ENCODE measurements at places on chromosomes 4 and X. TPM values are rescaled to one million over a fixed set of nuclear protein-coding genes. Genes with fewer than 3 reads are reported as not detected.

- H3K4me3 ChIP-seq = no peak overlapping the region
- no peak for DNase-seq
- peaks cover under 1% of the 10 kb centered on the region for H3K36me3 ChIP-seq
- H3K27me3 ChIP-seq = no peaks in the 10 kb centered on the region
- peaks cover 17% of the 10 kb centered on the region for H3K4me1 ChIP-seq
- peak overlapping the region; percentile 86 for H3K27ac ChIP-seq
Observed at GRCh38 chr4:105765690-105766407, 57.3 kb downstream of the GSTCD start.

DNA sequence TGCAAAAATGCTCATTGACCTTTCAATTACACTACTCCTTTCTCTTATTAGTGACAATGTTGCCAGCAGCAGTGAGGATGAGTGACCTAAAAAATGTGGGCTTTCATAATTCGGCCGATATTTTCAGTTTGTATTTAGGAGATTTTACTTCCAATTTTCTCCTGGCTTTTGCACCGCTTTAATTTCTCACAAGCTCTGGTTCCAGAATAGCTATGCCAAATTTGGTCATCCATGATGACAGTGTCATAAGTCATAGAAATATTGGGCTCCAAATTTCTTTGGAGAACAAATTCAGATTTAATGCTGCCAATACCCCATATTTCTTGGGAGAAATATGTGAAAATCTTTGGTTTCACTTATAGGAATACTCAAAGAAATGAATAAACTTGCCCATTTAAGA lies 187.7 kb upstream of the HCCS start:
- H3K27ac ChIP-seq = no peak overlapping the region
- no peak for DNase-seq
- peaks cover 39% of the 10 kb centered on the region for H3K4me1 ChIP-seq
- H3K27me3 ChIP-seq = no peaks in the 10 kb centered on the region
- peaks cover 1% of the 10 kb centered on the region for H3K36me3 ChIP-seq
- no peak overlapping the region for H3K4me3 ChIP-seq

DNA sequence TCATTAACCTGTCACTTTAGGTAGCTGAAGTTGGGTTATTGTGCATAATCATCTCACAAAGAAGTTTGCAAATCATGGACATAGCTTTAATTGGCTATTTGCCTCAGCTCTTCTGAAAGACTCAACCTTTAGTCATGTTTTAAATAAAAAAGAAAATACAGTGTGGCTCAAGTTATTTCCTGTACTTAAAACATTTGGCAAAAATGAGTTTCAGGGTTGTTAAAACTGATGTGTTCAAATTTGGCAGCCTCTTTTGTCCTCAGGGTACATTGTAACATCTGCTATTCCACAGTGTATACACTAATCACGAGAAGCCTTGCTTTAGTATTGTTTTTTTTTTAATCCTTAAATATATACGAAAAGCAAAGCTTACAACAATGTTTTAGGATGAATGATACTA lies 31.5 kb upstream of the HPGD start:
- peaks cover 6% of the 10 kb centered on the region for H3K27me3 ChIP-seq
- no peak for DNase-seq
- no peak overlapping the region for H3K27ac ChIP-seq
- peaks cover 17% of the 10 kb centered on the region for H3K4me1 ChIP-seq
- no peaks in the 10 kb centered on the region for H3K36me3 ChIP-seq

DNA sequence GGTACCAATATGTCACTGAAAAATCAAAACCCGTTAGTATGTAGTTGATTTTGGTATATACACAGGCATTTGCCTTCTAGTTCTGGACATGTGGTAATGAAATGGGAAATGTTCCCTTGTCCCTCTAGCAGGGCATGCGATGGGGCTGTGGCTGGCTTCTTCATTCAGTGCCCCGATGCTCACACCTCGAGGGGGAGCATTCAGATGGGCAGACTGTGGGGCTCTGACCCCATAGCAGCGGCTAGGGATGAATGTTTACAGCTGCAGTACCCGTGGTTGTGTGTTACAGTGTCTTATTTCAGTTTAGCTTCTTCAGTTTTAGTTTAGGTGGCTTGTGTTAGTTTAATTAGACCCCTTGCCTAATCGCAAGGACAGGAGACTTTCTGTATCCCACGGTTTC lies 1741.0 kb upstream of the PCDH10 start:
- H3K4me3 ChIP-seq = no peak overlapping the region
- no peak overlapping the region for H3K27ac ChIP-seq

DNA sequence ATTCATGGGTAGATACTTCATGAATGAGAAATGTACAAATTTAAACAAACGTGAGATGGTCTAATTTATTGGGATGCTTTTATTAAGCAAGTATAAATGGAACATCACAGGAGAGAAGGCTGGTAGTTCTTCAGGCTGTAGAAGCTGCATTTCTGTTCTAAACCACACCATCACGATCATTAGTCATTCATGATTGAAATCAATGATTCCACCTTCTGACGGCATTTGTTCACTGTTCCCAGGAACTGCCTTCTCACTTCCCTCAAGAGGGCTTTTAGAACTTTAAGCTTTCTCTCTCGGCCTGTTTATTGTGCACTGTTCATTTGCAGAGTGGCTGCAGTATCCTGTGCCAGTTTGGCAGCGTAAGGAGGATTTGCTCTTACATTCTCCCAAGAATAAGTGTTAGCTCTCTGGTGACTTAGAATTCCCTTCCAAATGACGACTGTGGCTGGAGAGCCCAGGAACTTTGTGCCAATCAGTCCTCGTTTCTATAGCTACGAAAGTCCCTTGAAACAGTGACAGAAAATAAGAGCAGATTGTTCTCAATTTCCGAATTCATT lies 54.7 kb downstream of the MFAP3L start:
- H3K27ac ChIP-seq = no peak overlapping the region
- no peaks in the 10 kb centered on the region for H3K27me3 ChIP-seq
- H3K36me3 ChIP-seq = no peaks in the 10 kb centered on the region
- H3K4me1 ChIP-seq = peaks cover 33% of the 10 kb centered on the region
- no peak overlapping the region for H3K4me3 ChIP-seq

DNA sequence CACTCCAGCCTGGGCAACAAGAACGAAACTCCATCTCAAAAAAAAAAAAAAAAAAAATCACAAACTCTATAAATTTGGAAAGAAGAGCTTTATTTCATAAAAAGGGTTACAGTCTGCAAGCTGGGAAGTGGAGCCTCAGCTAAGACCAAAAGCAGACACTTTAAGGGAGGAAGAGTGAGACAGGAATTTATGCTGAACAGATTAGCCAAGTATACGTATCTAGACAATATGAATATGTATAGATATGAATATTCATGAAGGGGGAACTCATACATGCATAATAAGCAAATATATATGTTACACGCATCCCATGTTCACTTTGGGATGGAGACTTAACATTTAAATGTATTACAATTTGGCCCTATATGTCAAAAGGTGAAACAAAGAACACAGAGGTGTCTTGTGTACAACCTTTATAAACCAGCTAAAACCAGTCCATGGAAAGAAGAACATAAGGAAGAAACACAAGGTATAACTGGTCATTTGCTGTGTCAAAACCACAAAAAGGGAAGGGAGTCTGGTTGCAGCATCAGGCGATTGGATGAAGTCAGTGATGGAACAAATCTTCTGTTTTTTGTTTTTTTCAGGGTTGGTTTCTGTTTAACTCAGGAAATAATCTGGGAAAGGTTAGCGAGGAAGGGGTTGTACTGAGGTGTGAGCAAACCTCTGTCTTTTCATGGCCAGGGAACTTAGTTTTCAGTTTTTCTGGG lies 130.0 kb upstream of the MAOA start:
- H3K27me3 ChIP-seq = peaks cover 4% of the 10 kb centered on the region
- no peaks in the 10 kb centered on the region for H3K36me3 ChIP-seq
- no peak for DNase-seq
- H3K4me1 ChIP-seq = no peaks in the 10 kb centered on the region

GRCh38 chr4:89352541-89352940 lies 44.9 kb upstream of the GPRIN3 start:
- H3K4me1 ChIP-seq = no peaks in the 10 kb centered on the region
- no peak for DNase-seq
- H3K27me3 ChIP-seq = peaks cover 4% of the 10 kb centered on the region
- no peak overlapping the region for H3K27ac ChIP-seq

- H3K36me3 ChIP-seq = peaks cover 1% of the 10 kb centered on the region
- H3K27me3 ChIP-seq = no peaks in the 10 kb centered on the region
- no peak overlapping the region for H3K4me3 ChIP-seq
- no peak for DNase-seq
Observed at GRCh38 chrX:113947548-113947947, 636.3 kb upstream of the HTR2C start.

DNA sequence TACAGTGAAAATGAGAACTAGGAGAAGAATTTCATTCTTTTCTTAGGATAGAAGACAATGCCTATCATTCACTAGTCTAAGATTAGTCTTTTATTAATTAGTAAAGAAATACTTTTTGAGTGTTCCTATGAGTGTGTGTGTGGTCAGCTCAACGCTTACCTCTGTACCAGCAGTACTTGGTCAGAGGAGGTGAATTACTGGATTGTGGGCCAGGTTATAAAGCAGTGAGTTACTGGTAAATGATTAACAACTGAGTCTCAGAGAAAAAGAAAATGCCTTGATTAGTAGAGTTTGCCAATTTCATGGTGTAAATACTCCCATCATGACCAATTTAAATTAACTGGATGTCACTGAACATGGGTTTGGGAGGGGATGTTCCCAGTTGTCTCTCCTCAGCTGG lies 444.6 kb downstream of the STIM2 start:
- H3K4me1 ChIP-seq = no peaks in the 10 kb centered on the region
- no peaks in the 10 kb centered on the region for H3K36me3 ChIP-seq
- H3K27ac ChIP-seq = no peak overlapping the region
- no peak overlapping the region for H3K4me3 ChIP-seq
- no peak for DNase-seq

DNA sequence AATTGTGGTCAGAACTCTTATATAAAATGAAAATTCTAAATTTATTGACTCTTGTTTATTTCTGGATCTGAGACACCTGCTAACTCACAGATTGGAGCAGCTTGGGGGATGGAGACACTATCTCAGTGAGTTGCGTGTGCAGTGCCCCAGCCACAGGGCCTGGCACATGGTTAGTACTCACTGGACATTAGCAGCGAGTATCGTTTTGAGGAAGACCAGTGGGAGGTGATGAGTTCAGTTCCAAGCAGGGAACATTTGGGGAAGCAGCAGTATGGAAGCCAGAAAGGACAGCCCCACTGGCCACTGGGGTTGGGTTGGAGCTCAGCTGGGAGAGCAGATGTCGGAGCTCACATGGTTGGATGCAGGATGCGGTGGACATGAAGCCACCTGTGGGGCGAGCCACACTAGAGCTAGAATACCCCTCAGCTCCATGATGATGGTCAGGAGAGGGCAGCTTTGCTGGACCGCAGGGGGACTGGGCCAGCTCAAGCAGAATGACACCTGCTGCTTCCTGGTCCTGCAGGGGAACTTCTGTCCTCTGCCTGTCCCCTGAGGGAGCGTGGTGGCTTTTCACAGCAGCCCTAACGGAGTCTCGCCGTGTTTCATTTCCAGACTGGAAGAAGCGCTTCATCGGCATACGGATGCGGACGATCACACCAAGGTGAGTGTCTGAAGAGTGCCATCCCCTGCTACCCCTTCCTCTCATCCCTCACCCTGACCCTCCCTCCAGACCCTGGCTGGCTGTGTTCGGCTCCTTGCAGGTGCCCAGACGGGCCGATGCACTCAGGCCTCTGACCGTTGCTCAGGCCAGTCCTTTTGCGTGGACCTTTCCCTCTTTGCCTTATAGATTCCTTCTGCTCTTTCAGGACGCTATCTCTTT lies 32.5 kb downstream of the HTRA3 start:
- H3K27ac ChIP-seq = no peak overlapping the region
- H3K4me3 ChIP-seq = no peak overlapping the region
- H3K4me1 ChIP-seq = peaks cover 15% of the 10 kb centered on the region
- peaks cover 13% of the 10 kb centered on the region for H3K36me3 ChIP-seq
- H3K27me3 ChIP-seq = no peaks in the 10 kb centered on the region

DNA sequence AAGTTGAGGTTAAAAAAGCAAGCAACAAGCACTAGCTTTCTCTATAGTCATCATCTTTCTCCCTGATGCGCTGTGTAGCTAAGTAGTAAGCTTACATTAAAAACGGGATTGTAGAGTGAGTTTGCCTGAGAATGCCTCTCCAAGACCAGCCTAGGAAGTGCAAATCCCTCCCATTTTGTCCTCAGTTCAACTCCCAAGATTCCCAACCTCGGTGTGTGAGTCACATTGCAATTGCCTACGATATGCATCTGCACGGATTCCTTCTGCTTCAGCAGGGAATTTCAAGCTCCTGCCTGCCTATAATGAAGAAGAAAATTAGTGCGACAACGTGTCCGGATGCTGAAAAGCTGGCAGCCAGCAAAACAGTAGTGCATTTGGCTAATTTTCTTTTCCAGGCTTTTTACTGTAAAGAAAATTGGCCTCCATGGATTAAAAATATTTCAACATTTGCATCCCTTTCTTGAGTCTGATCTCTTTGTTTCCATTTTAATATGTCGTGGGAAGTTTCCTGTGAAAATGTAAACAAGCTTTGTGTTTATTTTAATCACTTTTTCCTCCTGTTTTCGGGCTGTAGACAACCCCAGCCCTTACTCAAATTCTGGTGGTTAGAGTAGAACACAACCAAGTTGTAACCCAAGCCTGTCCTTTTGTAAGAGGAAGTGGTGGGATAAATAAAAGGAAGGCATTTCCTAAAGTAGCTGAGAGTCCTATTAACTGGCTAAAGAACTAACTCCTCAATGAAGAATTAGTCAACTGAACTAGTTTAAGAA lies 58.4 kb upstream of the TET2 start:
- no peak overlapping the region for H3K4me3 ChIP-seq
- no peak for DNase-seq
- H3K27me3 ChIP-seq = peaks cover 10% of the 10 kb centered on the region
- H3K27ac ChIP-seq = no peak overlapping the region

- peaks cover 6% of the 10 kb centered on the region for H3K36me3 ChIP-seq
- H3K27me3 ChIP-seq = no peaks in the 10 kb centered on the region
- H3K4me1 ChIP-seq = peaks cover 42% of the 10 kb centered on the region
Observed at GRCh38 chrX:24020306-24020876, 6.6 kb downstream of the KLHL15 start.

DNA sequence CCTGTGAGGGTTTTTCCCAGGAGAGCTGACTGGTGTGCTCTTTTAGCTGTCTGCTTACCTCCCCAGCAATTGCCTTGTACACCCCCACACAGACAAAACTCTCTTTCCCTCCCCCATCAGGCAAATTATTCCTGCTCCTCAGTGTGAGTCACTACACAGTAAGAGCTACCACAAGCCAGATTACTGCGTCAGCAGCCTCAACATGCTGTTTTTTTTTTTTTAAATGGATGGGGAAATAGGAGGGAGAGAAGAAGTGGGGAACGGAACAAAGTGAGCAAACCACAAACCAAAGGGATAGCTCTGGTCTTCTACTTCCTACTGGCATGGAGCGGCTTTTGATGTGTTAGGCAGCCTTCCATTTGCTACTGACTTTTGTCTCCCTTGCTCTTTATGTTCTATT lies 107.5 kb upstream of the ACSL4 start:
- no peak overlapping the region for H3K27ac ChIP-seq
- no peak overlapping the region for H3K4me3 ChIP-seq
- H3K36me3 ChIP-seq = no peaks in the 10 kb centered on the region
- no peaks in the 10 kb centered on the region for H3K27me3 ChIP-seq

- H3K36me3 ChIP-seq = no peaks in the 10 kb centered on the region
- H3K4me1 ChIP-seq = peaks cover 22% of the 10 kb centered on the region
- H3K27ac ChIP-seq = no peak overlapping the region
- H3K4me3 ChIP-seq = no peak overlapping the region
Observed at GRCh38 chr4:139785356-139785755, 119.7 kb downstream of the MGST2 start.

Gene ASB5
- not detected for total RNA-seq

Gene ITIH6
- 0.08 TPM for total RNA-seq

Gene CAMK2D
- 73.7 TPM for total RNA-seq

Gene ZFP42
- total RNA-seq = 0.51 TPM

Gene GIMD1
- total RNA-seq = not detected

Gene LRP2BP
- total RNA-seq = 0.49 TPM

Gene CXorf58
- not detected for total RNA-seq

Gene CHIC1
- total RNA-seq = 7.4 TPM

All from chondrocyte (in vitro differentiated cells).